Myocyte (in vitro differentiated cells): ENCODE measurements at places on chromosomes 3 and 15.

DNA sequence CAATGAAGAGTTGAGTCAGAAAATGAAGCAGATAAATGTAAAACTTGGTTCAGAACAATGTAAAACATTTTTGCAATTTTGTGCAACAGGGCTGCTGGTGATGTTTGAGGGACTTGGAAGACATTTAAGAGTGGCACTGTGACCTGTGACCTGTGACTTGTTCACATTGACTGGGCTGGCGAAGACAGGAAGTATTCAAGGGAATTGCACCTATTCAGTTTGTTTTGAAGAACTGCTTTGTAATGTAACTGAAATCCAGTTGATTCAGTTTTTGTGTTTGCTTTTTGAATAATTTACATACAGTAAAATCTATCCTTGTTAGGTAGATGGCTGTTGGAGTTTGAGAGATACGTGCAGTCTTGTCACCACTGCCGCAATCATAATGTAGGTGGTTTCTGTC is 35.4 kb downstream of the MCTP2 start:
- no peak for DNase-seq

GRCh38 chr3:64056606-64057180 is 33.4 kb upstream of the PSMD6 start:
- no peak for DNase-seq

DNA sequence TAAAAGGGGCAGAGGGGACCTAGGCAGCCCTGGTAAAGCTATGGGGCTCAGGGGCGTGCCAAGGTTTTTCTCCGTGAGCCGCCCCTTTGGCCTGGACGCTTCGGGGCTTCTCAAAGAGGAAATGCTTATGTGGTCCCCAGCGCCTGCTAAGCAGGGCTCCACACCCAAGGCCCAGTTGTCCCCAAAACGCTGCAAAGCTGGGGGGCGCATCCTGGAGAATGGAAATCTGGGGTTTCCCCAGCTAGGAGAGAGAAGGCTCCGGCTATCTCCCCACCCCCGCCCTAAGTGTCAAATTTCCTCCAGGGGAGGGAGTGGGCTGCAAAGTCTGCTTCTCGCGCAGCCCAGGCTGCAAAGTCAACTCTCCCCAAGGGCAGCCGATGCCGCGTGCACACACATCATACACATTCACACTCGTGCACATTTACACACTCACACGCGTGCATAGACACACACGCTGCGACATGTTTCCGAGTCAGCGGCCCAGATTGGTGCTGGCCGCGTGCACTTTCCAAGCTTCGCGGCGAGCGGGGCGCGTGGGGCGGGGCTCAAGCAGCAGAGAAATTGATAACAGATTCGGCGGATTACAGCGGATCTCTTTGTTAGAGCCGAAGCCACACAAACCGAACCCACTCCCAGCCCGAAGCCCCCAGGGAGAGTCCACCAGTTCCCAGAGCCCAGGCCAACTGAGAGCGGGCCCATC is 4.5 kb downstream of the WNT5A start:
- DNase-seq, result no peak

DNA sequence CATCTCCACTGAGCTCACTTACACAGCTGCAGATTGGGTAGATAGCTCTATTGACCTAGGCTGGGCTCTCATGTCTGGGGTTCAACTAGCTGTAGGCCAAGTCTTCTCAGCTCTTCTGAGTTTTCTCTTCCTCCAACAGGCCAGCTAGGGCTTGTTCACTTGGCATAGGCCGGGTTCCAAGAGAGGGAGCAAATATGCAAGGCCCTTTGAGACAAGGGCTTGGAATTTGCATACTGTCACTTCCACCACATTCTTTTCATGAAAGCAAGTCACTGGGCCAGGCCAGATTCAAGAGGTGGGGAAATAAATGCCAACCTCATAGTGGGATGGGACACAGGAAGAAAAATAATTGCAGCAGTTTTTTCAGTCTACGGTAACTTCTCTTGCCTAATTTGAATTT is 25.2 kb downstream of the PIGB start:
- DNase-seq, result peak; percentile 17

GRCh38 chr3:161386991-161387770 is 15.9 kb upstream of the SPTSSB start:
- DNase-seq, result no peak

DNA sequence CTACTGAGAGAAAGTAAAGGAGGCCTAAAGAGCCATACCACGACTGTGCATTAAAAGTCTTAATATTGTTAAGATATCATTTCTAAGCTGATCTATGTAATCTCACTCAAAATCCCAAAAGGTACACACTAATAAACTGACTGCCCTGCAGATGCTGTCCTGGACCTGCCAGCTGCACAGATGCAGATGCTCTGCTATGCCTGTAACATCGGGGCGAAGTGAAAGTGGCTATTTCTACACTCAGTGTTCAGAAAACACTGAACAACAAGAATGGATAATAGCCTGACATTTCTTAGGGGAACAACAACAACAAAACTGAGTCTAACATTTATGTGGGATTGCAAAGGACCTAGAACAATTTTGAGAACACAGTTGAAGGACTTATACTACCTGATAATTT is 31.9 kb downstream of the RAD18 start:
- DNase-seq, result no peak

- DNase-seq, result no peak
Measured at GRCh38 chr3:133965906-133966305, 63.8 kb downstream of the SLCO2A1 start.

DNA sequence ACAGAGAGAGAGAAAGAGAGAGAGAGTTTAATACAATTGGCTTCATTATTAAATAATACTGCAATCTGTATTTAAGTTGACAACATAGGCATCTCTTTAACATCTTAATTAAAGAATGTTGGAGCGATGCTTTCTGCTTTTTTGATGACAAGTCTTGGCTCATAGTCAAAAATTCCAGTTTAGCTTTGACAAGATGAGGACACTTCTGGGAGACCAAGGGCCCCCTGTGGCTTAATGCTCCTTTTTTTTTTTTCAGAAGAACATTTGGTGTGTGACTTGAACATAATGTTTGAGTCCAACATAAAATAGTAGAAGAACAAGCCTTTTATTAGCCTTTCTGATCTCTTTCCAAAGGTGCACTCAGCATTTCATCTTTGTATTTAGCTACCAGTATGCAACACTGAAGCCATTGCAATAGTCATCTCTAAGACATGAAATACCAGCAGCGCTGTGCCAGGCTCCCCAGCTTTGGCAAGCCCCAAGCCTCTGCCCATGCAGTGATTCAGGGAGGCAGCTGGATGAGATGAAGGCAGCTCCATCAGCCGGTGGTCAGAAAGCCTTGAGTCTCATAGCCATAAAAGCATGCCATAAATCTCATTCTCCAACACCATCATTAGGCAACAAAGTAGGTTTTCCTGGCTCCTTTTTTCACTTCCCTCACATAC is 349.4 kb upstream of the SEMA6D start:
- DNase-seq, result no peak

DNA sequence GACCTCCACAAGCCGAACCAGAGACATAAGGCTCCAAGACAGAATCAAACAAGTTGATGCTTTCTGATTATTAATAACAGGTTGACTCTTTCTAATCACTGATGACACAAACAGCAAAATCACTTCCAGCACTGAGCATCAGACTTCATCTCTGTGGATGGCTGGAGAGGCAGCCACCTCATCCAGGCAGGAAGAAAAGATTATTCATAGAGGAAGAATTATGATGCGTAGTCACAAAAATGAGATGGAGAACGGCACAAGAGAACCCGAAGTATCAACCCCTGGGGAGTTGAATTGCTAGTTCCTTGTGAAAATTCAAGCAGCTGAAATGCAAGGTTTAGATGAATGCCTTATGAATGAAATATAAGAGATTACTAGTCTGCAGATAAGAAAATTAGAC is 49.9 kb upstream of the LMCD1 start:
- DNase-seq, result peak; percentile 23
